ENCODE measurements at places on chromosomes 2 and 18.

DNA sequence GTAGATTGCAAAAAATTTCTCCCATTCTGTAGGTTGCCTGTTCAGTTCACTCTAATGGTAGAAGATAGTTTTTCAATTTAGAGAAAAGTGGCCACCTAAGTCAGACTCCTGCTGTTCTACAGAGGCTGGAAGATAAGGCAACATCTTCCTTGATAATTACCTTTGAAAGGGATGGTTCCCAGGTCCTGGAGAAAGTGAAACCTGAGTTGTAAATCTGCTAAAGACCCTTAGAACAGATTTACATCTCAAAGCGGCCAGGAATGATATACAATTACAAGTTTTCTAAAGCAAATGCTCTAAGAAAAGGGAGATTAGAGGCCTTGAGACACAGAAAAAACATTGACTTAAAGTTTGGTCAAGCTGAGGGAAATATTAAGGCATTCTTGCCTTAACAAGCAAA lies 1350.2 kb upstream of the FAM98A start:
- no peak for DNase-seq

DNA sequence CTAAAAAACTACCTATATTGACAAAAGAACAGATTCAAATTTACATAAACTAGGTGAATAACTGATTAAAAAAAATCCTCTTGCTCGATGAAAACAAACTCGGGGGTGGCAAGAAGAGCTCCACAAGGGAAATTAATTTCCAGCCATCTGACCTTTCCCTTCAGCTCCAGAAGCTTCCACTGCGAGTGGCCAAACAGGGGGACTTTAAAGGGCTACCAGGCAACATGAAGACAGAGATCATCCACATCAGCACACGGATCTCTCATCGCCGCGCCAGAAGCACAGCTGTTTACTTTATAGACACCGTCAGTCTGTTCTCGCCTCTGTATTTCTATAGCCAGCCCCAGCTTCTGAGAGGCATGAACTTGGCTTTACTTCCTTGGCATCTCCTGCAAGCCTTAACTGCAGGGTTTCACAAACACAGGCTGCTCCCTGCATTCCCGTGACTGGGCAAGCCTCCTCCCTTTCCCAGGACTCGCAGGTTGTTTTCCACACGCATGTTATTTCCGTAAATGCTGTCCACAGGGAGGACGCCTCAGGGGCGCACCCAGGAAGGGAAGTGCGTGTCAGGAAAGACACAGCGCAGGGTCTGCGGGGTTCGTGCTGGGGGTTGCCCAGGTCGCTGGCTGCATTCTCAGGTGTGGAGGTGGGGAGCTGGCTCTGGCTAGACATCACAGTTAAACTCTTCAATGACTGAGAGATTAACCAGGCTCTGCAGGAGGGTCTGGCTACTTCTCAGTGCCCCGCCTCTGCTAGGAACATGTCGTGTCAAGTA lies 85.0 kb downstream of the USP40 start:
- DNase-seq = no peak

DNA sequence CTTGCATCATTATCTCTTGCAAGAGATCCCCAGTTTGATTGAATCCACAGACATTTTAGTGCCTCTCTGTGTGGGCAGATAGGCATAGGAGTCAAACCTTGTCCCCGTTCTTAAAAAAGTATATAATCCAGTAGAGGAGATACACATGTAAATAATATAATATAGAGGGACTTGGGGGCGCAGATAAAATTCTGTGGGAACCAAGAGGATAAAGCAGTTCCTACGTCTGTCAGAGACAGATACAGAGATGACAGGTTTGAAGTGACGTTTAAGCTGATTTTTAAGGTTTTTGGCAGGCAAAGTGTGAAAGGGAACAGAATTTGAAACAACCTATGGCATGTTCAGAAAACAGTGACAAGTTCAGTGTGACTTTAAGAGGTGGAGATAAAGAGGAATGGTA lies 63.1 kb downstream of the CAB39 start:
- DNase-seq = no peak

- DNase-seq = no peak
Measured at GRCh38 chr2:215272918-215273317, 38.9 kb upstream of the ATIC start.

DNA sequence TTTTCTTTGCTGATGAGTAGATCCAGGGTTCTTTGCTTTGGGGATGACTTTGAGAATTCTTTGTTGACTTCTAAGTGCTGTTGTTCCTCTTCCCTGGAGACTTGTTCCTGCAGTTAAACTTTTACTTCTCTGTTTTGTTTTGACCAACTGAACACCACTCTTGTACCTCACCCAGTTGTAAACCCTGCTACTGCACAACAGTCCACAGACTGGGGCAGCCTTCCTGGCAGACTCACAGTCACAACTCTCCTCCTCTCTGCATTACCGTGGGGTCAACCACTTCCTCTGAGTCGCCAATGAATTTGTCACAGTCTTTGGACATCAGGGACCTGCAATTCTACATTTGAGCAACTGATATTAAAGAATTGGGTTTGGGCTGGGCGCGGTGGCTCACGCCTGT lies 3.8 kb upstream of the SLC8A1 start:
- DNase-seq = no peak

DNA sequence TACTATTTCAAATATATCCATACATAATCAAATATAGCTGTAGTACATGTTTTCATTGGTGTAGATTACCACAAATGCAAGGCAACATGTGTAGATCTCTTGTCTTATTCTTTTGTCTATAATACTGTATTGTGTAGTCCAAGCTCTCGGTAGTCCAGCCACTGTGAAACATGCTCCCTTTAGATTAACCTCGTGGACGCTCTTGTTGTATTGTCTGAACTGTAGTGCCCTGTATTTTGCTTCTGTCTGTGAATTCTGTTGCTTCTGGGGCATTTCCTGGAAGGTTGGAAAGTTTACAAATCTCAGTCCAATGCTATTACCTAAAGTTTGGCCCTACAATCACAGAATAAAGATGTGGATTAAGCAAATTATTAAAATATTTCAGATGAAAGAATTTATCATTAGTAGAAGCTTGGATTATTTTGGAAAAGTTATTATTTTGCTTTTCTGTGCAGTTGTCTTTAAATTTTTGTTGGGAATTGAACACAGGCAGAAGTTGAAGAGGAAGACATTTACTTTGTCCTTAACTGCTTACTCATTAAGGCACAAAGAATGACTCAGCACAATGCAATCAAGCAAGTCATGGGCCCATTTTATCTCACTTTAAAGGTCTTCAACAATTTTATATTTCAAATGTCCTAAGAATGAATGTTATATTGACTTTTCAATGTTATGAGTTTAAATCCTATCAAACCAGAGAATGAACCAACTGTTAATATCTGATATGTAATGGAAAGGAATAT lies 103.4 kb upstream of the CAVIN2 start:
- DNase-seq = no peak

DNA sequence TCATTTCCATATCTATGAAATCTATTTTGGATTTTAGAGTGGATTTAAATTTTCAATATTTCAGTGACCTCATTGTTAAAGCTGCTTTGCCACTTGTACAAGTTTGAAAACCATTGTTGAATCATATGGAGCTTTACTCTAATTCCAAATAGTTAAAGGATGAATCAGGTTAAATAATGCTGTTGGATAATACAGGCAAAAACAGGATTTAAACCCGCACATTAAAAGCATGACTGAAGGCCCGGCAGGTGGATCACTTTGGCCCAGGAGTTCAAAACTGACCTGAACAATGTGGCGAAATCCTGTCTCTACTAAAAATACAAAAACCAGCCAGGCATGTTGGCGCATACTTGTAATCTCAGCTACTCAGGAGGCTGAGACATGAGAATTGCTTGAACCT lies 68.3 kb downstream of the RIF1 start:
- DNase-seq = no peak

GRCh38 chr2:117968722-117969121 lies 45.1 kb downstream of the CCDC93 start:
- DNase-seq = no peak

GRCh38 chr2:101179982-101180381 lies 28.8 kb upstream of the TBC1D8 start:
- no peak for DNase-seq

GRCh38 chr2:39475006-39475405 lies 37.9 kb upstream of the MAP4K3 start:
- no peak for DNase-seq

GRCh38 chr2:132589966-132590365 lies 80.0 kb downstream of the LYPD1 start:
- no peak for DNase-seq
